ENCODE measurements at places on chromosomes 4 and X. TPM values are rescaled to one million over a fixed set of nuclear protein-coding genes. Genes with fewer than 3 reads are reported as not detected.
A peak's percentile ranks its signal among the peaks of the same experiment; 100 is the strongest.

DNA sequence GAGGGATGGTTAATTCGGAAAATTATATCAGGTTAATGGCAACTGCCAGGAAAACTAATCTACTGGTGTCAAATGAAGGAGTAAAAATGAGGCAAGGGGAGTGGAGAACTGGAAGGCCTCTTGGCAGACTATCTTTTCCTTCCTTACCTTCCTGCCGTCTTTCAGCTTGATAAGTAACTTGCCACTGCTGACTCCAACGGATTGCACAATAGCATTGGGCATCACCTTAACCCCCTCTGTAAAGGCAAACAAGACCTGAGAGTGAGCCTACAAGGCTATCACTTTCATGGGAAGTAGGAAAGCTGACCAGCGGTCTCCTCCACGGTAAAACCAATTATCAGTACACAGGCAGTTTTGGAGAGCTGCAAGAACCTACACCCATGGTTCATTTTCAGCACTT is 26.2 kb upstream of the ELF4 start:
- DNase-seq, result no peak

DNA sequence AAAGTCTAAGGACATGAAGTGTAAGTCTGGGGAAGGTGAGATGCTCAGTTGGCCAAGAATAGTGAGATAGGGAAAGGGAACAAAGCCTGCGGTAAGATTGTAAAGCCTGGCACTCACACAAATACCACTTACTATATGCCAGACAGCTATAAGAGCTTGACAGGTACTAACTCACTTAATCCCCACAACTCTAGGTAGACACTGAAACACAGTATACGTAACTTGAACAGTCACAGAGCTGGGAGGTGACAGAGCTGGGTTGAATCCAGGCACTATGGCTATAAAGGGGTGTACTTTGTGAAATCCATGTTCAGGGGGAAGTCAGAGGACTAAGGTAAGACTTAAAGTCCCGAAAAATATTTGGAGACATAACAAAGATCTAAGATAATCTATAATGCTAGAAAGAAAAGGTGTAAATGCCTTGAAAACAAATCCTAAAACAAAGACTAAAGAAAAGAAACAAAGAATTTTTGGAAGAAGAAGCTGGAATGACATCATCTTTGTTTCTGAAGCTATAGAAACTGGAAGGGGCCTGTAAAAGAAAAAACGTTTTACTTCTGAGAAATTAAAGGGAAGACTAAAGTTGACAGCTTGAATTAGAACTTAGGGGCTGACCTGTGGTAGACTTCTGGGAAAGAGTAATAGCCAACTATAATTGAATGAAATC is 172.5 kb downstream of the PPP3CA start:
- DNase-seq, result no peak

GRCh38 chr4:137267024-137267423 is 265.3 kb downstream of the PCDH18 start:
- DNase-seq, result peak; percentile 68

- peak; percentile 68 for DNase-seq
Measured at GRCh38 chr4:41144812-41145211, 69.5 kb downstream of the APBB2 start.

DNA sequence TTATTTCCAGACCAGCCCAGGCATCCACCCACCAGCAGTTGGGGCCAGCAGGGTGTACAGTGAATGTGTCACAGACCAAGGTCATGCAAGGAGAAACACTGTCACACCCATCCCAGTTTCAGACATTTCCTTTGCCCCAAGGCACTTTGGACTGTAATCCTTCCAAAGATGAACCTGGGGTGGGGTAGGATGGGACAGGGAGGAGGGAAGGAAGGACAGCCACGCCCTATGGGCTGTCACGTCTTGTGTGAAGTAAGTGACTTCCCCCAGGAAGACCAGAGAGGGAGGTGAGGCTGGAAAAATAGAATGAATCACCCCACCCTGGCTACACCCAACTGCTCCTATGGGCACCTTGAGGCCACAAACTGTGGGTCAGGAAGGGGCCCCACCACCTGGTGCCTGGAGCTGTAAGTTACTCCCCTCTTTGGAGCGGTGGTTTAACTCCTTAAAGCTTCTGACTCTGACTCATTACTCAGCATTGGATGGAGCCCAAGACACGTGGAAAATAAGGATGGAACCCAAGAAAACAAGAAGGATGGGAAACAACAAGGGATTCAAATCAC is 349.9 kb upstream of the KLF3 start:
- DNase-seq, result peak; percentile 88

DNA sequence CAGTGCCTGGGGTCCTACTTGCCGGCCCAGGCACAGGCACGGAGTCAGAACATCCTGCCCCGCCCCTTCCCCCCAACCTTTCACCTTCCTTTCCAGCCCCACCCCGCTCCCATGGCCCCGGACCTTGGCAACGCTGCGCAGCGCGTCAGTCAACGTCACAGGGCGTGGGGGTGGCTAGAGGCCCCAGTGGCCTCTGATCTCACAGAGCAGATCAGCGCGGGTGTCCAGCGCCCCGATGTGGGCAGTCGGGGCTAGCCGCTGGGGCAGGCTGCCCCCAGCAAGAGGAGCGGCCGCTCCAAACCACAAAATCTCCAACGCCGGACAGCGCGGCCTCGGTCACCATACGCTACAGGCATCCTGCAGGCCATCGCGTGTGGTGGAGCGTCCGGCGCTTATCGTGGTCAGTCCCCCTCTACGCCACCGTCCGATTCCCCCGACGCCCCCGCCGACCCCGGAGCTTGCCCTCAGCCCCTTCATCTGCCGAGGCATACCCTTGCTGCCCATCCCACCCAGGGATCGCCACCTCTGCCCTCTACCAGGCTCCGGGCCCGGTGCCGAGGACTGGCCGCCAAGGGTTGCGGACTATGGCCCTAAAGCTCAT is 69.6 kb upstream of the APOOL start:
- DNase-seq, result no peak

PLK4 gene
- 5.8 TPM for total RNA-seq

TMPRSS11F gene
- not detected for total RNA-seq

DNA sequence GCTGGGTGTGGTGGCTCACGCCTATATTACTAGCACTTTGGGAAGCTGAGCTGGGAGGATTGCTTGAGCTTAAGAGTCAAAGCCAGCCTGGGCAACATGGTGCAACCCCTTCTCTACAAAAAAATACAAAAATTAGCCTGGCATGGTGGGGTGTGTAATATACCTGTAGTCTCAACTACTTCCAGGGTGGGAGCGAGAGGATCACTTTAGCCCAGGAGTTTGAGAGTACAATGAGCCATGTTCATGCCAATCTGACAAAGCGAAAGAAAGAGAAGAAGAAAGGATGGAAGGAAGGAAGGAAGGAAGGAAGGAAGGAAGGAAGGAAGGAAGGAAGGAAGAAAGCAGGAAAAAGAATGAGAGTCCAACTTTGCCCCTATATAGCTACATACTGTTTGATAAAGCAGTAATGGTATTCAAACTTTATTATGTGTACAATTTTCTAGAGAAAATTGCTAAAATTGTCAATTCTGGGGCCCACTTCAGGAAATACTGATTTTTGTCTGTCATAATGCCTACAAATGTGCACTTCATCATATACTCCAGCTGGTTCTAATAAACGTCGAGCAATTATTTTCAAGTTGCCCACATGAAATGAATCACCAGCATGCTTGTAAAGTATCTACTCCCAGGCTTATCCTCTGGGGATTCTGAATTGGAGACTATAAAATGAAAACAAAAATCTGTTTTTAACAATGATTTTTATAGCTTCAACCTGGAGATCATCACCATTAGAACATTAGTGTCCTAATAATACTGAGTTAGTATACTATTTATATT is 132.3 kb downstream of the NDST4 start:
- no peak for DNase-seq

- no peak for DNase-seq
Measured at GRCh38 chr4:168715896-168716295, 219.0 kb downstream of the PALLD start.

- DNase-seq, result peak; percentile 26
Measured at GRCh38 chrX:106612393-106612763, 600 bp downstream of the RADX start.

CFAP47 gene
- total RNA-seq, result not detected

SLC9A6 gene
- 31.8 TPM for total RNA-seq

GRCh38 chr4:68591204-68591603 is 15.1 kb upstream of the UGT2B17 start:
- DNase-seq, result peak; percentile 62

SFRP2 gene
- total RNA-seq, result not detected

GRCh38 chr4:185868983-185869382 is 57.0 kb upstream of the SORBS2 start:
- DNase-seq, result no peak

DNA sequence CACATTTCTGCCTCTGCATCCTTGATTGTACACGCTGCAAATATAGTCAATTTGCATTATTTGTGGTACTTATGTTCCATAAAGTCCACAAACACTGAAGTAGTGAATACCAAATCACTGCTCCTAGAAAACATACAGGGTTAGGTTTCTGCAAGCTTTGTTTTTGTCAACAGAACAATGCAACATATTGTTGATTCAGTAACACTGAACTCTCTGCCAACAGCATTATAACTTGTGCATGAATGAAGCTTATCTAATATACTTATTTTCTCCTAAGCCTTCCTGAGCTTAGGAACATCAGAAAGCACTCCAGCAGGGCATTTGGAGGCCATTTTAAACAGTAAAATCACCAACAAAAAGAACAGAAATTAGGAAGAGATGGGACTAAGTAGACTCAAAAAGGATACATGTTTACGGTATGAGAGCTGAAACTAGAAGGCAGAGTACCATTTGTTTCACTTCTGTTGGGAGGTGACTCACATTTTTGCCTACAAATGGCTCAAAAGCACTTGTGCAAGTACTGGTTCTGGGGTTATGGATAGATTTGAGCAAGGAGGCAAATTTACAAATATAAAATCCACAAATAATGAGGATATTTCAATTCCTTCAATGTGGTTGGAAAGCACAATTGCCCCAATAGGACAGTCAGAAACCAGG is 14.1 kb downstream of the COX18 start:
- no peak for DNase-seq

DNA sequence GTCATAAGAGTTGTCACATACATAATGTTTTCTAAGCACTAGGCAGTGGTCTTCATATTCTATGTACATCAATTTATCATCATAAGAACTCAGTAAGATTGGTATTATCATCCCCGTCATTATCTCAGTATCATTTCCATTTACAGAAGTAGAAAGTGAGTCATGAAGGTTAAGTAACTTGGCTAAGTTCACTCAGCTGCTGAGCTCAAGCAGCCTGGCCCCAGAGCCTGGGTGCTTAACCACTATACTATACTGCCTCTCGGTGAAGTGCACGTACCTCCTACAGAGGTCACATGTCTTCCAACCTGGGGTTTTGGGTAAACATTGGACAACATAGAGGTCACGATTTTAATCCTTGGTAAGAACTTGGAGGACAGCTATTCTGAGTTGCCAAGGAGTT is 161.5 kb upstream of the GATB start:
- no peak for DNase-seq

DNA sequence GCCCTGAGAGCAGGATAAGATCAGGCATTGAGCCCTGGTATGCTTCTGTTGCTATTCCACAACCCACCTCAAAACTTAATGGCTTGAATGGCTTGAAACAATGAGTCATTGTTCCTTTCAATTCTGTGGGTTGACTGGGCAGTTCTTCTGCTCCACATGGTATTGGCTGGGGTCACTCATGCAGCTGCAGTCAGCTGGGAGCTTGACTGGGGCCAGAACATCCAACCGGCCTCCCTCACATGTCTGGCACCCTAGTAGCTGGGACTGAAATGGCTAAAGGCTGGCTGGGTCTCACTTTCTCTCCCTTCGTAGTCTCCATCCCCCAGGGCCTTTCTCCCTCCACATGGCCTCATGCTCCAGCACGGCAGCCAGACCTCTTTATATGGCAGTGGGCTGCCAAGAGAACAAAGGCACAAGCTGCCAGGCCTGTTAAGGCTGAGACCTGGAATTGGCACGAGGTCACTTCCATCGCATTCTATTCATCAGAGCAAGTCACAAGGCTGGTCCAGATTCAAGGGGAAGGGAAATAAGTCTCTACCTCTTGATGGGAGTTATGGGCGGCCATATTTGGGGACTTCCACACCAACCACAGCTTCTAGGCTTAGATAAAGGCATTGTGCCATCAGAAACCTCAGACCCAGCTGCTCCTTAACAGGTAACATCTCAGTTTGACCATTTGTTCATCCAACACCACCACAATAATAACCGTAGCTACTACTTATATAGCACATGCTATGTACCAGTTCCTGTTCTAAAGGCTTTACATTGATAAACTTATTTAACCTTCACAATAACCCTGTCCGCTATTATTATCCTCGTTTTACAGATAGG is 159.7 kb upstream of the ATP6AP2 start:
- peak; percentile 52 for DNase-seq

- no peak for DNase-seq
Measured at GRCh38 chr4:81802285-81802846, 330.7 kb upstream of the RASGEF1B start.

- DNase-seq, result no peak
Measured at GRCh38 chr4:38056011-38056685, 96.0 kb downstream of the PTTG2 start.

DNA sequence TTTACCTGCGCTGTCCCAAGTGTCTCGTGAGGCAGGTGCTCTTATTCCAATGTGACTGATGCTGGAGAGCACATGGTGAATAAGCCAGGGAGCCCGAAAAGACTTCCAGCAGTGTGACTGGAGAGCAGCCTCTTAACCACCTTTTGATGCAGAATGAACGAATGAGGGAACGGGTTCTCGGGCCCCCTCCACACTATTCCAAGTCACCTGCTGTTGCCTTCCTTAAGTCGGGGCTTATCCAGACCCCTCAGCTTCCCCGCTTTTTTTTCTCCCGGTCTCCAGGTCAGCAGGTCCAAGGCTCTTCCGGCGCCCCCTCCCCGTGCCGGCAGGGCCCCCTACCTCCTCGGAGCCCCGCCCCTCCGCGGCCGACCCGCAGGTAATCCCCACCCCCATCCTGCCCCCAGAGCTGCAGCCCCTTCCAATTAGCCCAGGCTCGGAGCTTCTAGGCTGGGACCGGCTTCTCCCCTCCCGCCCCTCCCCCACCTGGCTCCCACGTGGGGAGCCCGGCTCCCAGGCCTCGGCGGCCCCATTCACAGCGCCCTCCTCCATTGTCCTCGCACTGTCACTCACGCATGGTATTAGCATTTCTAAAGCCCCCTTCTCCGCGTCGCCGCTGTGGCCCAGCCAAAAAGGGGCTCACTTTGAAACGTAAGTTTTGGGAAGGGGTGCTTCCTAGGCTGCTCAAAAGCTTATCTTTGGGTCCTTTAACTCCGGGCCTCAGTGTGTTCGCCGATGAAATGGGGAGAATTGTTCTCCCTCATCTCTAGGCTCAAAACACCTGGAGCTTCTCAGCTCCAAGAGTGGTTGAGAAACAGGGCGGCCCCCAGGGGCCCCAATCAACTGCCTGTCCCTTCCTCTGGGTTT is 56.2 kb upstream of the PJA1 start:
- no peak for DNase-seq

CORIN gene
- total RNA-seq, result 0.19 TPM

GAGE12E gene
- not detected for total RNA-seq

- no peak for DNase-seq
Measured at GRCh38 chrX:1502241-1502640, 34.7 kb downstream of the P2RY8 start.

- DNase-seq, result peak; percentile 8
Measured at GRCh38 chr4:163072222-163072621, 94.5 kb downstream of the NAF1 start.

All from mammary epithelial cell (primary cell).